Right forelimb (tissue), 1 donor: ENCODE measurements at places on chromosomes 11 and 22.
A peak's percentile ranks its signal among the peaks of the same experiment; 100 is the strongest.

DNA sequence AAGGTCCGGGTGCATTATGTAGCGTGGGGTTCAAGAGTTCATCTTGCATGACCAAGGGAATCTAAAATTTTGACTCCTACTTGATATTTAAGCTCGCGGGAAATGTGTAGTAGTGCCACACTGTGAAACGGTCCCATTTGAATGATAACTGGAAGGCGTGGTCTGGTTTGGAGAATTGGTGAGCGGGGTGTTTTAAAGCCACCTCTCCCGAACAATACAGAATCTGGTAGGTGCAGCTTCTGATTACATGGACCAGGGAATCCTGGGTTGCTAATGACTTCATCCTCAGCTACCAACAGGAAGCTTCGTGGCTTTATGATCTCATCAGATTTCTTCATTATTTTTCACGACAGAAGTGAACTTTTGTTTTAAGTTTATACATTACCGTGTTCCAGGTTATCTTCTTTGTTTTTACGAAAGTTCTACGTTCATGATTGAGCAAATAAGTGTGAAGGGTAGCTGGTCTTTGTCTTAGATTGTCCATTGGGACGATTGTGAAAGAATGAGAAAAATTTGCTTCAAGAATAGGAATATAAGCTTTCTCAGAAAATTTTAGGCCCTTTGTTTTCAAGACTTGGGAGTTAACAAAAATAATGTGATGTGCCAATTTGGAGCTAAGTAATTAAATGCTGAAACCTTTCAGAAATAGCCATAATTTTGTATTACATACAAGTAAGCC, 1.7 kb downstream of the QSER1 start:
- no peak for DNase-seq

DNA sequence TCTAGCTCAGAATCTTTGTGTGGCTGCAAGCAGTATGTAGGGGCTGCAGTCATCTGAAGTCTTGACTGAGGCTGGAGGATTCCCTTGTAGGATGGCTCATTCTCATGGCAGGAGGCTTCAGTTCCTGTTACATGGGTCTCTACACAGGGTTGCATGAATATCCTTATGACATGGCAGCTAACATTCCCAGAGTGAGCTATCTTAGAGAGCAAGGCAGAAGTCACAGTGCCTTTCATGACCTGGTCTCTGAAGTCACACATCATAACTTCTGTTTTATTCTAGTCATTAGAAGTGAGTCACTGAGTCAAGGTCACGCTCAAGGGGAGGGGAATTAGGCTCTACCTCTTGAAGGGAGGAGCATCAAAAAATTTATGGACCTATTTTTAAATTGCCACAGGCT, 10.3 kb upstream of the SPON1 start:
- DNase-seq, result no peak

GRCh38 chr11:86171627-86172026, 72.9 kb upstream of the EED start:
- no peak for DNase-seq

- peak; percentile 3 for DNase-seq
Observed at GRCh38 chr11:8374716-8375115, 111.0 kb upstream of the LMO1 start.

DNA sequence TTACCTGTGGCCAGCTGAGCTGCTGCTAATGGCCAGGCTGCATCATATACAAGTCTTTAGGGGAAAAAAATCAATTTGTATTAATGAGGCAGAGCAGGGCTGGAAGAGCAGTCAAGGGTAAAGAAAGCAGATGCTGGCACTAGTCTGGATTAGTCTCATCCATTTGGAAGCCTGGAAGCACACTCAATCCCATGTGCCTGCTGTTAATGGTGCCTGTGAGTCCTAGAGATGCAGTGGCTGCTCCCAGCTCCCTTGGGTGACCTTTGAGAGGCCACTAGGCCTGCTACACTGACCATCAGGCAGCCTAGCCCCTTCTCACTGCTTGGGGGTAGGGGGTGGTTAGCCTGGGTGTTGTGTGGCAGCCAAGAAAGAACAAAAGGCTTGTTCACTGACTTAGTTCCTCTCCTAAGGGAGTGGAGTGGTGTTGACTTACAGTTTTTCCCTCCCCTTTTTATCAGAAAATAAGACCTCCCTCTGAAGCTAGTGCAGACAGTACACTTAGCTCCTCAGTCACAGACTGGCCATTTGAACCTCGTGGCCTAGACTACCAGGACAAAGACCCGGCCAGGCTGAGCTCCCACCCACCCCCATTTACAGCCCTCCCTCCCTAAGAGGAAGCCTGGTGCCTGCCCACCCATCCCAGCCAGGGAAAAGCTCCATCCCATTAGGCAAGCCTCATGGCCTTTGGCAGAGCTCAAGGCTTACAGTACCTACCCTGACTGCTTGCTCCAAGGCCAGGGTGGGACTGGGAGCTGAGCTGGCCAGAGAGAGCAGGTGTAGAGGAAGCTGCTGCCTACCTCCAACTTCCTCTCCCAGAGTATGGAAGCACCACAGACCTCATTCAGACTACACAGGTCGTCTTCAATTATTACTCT, 7.8 kb downstream of the PIK3IP1 start:
- no peak for DNase-seq

- no peak for DNase-seq
Observed at GRCh38 chr11:1771700-1772099, 8.0 kb upstream of the CTSD start.

DNA sequence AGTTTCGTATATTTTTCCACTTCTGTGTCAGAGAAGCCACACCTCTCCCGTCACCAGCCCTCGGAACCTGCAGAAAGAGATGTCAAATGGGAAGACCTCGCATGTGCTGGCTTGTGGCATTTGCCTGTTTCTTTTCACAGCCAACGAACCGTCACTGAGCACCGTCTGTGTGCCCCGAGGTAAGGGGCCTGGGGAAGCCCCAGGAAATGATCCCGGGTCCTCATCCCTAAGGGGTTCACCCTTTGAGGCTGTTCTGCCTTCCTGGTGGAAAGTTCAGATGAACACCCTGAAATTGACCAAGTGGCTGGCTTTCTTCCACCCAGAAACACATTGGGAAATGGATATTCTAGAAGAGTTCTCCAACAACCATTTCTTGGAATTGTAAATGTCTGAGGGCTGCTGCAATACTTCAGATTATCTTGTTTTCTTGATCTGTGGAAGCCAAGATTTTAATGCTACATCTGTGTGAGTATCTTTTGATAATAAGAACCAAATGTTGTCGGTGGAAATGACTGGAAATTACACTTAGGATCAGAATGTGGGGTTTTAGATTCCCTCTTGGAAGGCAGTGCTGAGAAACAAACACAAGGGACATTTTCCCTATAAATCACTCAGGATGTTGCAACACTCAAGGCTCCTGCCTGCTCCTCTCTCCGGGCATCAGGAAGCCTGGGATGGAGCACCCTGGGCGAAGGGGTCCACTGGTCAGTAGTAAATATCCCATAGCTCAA, 37.6 kb downstream of the RIBC2 start:
- DNase-seq, result peak; percentile 68

DNA sequence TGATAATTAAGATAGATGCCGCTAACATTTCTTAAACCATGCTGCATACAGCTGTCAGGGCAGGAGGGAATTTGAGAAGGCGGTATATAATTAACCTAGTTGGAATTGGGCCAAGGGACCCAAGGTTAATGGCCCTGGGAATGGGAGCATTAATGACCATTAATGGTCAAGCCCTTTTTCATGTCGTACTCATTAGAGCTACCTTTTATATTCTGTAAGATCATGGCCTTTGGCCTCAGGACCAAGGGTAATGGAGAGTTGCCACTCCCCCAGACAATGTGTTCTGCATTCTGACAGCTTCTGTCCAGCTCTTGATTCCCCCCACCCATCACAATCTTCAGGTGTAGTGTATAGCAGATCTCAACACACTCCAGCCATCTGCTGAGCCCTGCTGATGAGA, 111.6 kb downstream of the NTM start:
- DNase-seq, result no peak

DNA sequence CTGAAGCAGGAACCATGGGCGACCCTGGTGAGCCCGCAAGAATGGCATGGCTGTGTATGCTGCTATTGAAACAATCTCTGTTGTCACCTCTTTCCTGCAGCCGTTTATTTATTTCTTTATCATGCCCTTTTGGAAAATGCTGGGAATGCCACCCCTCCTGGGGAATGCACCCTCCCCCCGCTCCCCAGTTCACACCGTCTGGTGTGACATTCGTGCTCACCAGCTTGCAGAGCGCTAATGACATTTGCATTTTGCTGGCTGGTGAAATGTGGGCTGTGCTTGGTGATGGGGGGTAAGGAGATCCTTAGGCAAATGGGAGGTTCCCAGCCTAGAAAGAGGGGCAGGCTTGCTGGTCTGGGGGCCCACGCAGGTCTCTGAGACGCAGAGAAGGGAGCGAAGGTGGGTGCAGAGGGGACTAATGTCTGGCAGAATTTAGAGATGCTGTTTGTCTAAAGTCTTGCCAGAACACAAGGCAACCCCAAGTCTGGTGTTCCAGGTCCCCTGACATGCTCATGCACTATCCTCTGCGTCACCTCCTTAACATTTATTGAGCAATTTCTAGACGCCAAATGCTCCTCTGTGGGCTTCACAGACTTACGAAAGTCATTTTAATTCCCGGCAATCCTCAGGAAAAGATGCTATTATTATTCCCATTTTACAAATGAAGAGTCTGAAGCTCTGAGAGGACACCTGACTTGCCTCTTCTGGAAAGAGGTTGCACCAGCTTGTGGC, 91.7 kb downstream of the TP53I11 start:
- DNase-seq, result no peak

- no peak for DNase-seq
Observed at GRCh38 chr22:37996079-37996478, 11.7 kb upstream of the SOX10 start.

DNA sequence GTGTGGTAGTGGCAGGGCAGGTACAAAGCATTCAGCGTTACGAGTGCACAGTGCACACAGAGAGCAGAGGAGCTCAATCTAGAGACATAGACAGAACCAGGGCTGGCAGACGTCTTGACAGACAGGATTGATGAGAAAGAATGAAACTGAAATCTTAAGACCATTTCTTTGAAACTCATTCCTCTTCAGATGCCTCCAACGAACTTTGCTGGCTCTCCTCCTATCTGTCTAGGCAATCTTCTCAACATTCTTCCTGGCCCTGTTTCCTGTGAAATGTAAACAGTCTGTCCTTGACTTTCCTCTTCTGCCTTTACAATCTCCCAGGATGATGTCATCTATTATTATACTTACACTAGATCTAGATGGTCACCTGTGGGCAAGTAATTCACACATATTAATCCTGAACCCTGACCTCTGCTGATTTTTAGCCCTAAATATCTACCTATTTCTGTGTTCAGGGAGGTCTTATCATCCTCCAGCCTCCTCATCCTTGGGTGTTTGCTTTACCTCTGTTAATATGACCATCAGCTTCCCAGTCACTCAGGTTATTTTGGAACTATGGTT, 119.5 kb downstream of the ENTHD1 start:
- no peak for DNase-seq

DNA sequence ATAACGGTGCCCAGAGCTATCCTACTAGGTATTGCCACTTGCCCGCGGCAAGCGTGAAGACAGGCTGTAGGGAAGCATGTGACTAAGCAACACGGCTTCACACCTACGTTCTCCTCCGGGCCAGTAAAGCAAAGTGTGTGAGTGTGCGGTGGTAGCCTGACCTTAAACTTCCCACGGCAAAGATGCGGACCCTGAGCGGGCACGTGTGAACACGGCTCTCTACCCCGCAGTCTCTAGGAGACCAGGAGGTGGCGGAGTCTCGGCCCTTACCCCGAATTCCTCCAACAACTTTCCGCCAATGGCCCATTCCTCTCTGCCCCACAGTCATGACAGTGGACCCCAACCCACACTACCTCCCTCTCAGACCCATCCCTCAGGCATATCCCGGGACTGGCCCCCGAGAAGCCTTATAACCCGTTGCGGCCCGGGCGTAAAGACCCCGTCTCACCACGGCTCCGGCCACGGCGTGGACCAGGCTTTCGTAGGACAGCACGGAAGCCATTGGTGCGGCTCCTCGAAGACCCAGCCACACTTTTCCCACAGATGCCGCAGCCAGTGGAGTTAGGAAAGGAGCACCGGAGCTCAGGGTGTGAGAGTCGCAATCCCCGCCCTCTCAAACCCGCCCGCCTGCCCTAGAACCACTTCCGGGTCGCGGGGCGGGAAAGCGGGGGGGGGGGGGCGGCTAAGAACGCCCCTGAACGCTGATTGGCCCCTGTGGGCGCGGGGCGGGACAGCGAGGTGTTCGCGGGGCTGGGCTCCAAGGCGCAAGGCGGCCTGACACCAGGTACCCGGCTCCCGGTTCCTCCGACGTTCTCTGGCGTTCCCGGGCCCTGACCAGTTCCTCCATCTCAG, at the start of gene SLC25A17:
TSS of gene SLC25A17 (minus strand) at position 600 of the 852 bp plus-strand sequence. CDS start at position 502, 98 bp downstream.
- peak; percentile 96 for DNase-seq

DNA sequence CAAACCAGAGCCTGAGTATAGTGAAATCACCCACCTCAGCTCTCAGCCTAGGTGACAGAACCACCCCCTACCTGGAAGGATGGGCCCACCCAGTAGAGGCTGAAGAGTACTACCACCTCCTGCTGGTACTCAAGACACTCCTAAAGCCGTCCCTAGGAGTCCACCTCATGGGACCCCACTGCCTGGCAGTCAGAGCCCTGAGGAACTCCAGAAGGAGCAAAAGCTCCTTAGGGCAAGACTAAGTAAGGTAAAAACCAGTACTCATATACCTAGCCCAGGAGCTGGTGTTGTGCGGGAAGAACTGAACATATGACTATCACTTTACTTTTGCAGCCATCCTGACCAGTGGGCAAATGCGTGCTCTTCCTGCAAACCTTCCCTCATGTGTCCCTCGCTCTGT, 36.3 kb downstream of the HIRA start:
- no peak for DNase-seq

GRCh38 chr11:69204941-69205742, 49.4 kb downstream of the SMIM38 start:
- peak; percentile 18 for DNase-seq

DNA sequence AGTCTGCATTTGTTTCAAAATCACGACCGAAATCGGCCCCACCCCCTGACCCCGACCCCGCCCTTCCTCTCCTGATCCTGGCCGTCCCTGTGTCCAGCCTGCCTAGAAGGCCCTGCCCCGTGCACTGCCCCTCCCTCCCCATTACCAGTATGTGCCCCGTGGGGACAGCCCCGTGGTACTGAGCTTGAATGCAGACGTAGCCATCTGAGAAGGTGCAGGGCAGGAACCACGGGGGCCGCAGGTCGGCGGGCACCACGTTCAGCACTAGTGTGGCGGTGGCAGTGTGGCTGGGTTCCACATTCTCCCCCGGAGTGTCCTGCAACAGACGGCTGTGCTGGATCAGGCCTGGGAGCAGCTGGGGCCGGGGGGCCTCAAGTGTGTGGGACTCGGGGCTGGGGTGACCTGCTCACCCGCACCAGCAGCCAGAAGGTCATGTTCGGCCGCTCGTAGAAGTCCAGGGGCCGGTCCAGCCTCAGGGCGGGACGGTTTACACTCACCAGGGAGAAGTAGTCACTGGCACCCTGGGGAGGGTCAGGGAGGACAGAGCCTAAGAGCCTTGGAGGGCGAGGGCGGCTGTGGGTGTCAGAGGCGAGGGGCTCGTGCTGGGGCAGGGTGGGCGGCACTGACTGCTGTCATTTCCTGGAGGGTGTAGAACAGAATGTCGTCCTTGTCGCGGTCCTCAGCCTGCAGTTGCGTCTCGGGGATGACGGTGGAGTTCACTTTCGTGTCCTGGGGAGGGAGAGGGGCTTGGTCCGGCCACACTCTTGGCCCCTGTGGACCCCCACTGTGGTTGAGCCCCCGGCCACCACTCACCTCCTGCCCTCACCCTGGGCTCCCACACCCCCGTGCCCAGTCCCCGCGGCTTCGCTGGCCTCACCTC, 3.6 kb downstream of the CDHR5 start:
- DNase-seq, result peak; percentile 32

- DNase-seq, result no peak
Observed at GRCh38 chr11:7031471-7031871, 11.2 kb downstream of the NLRP14 start.

- no peak for DNase-seq
Observed at GRCh38 chr22:33300165-33300564, 242.0 kb upstream of the SYN3 start.
